HTR-8/SVneo (cell line): ENCODE measurements at places on chromosomes 6 and 20.

GRCh38 chr6:135640449-135641111 is 143.0 kb upstream of the AHI1 start:
- no peak for DNase-seq

- DNase-seq = no peak
These were observed 79.2 kb upstream of the RIPOR2 start for GRCh38 chr6:25014791-25015560.

GRCh38 chr20:59608396-59608795 is 4.1 kb downstream of the PHACTR3 start:
- no peak for DNase-seq

- DNase-seq = peak; percentile 34
These were observed 70.8 kb upstream of the AHI1 start for GRCh38 chr6:135568379-135568778.

GRCh38 chr20:63227260-63227659 is 8.4 kb upstream of the BIRC7 start:
- DNase-seq = no peak

DNA sequence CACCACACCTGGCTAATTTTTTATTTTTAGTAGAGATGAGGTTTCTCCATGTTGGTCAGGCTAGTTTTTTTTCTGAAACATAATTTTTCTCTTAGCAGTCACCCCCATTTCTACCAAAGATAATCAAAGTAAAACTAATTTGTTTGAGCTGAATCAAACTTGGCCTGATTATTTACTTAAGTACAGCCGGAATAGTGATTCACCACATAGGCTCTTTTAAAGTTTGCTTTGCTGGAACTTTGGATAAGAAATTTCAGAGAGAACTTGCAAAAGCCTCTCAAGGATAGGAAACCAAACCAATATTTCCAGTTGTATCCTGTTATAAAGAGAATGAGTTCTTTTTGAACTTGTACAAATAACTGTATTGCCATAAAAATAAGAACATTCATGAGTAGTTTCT is 105.0 kb upstream of the SYNCRIP start:
- no peak for DNase-seq

DNA sequence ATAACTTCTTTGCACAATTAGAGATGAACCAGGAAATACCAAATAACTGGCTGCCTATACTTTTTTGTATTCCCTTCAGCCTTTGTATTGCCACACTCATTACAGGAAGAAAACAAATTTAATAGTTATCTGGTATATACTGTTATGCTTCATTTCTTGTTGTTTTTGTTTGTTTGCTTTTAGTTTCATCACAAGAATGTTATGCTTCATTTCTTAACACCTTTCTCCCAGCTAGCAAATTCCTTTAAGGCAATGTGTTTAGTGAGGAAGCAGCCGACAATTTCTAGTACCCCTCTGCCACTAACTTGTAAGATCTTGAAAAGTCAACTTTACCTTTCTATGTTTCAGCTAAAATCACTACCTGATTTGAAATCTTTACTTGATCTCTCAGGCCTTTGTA is 1.4 kb downstream of the NCOA6 start:
- no peak for DNase-seq

DNA sequence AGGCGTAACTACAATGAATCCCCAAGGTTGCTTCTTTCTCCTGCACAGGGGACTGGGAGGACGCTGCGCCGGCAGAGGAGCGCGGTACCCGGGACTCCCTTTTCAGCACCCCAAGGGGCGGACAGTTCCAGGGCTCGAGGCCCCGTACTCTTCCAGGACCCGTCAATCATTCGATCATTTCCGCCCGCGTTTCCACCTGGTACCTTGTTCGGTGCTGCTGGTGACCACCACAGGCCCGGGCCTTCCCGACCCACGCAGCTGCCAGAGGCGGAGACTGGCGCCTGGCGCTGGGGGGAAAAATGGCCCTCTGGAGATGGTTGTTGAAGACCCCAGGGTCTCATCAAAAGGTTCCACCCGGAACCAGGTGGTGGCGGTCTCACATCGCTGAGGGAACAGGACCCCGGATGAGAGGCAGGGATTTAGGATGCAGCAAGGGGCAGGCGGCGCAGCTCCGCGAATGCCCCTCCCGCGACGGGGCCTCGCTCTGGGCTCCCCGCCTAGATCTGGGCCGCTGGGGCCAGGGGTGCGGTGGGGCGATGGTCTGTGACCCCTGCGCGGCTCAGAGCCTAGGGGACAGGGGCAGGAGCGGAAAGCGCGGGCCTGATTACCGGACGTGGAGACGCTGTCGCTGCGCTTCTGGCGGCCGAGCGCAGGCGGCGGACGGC is 744 bp downstream of the VSX1 start:
- DNase-seq = no peak

DNA sequence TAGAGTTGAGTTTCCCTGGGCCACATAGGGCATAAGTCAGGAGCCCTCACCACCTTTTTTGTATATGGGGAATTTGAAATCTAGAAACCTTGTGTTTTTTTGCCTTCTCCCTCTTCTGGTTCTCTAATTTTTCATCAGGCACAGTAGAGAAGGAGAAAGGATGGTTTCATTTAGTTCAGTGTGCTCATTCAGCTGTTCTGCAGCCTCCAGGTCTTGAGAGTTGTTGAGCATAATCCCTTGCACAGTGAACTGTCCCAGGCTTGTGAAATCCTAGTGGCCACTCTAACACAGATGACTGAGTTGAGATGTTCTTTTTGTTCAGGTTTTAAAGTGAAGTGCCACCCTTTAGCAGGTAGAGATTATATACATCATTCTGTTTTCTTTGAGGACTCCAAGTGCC is 183.5 kb downstream of the CDKAL1 start:
- DNase-seq = no peak
